ENCODE measurements at places on chromosomes 4 and X. TPM values are rescaled to one million over a fixed set of nuclear protein-coding genes. Genes with fewer than 3 reads are reported as not detected.

The CD38 gene
- total RNA-seq: 213 TPM

The TMEM31 gene
- total RNA-seq: not detected

The ARMCX2 gene
- total RNA-seq: 3.4 TPM

The THOC2 gene
- total RNA-seq: 79.3 TPM

The GABRA4 gene
- total RNA-seq: not detected

The DUX4 gene
- total RNA-seq: not detected

The SCRG1 gene
- not detected for total RNA-seq

The DKK2 gene
- not detected for total RNA-seq

The NAT8L gene
- total RNA-seq: 5.1 TPM

The ATP7A gene
- 10.5 TPM for total RNA-seq

The ITIH6 gene
- not detected for total RNA-seq

The BGN gene
- not detected for total RNA-seq

The SRPX2 gene
- total RNA-seq: not detected

The PNMA5 gene
- 0.37 TPM for total RNA-seq

The NIPAL1 gene
- 0.85 TPM for total RNA-seq

The NLGN4X gene
- not detected for total RNA-seq

The KCNE5 gene
- total RNA-seq: 0.37 TPM

The GJB1 gene
- total RNA-seq: not detected

The FATE1 gene
- not detected for total RNA-seq

The SLC25A53 gene
- 7.1 TPM for total RNA-seq

The FGD1 gene
- total RNA-seq: 0.07 TPM

The GASK1B gene
- total RNA-seq: not detected

The POU3F4 gene
- not detected for total RNA-seq

The NXF2 gene
- not detected for total RNA-seq

The CT45A10 gene
- total RNA-seq: not detected

The HSD17B13 gene
- total RNA-seq: 0.22 TPM

The PLCXD1 gene
- 47.3 TPM for total RNA-seq

The RADX gene
- 7.5 TPM for total RNA-seq

The SMIM10 gene
- 0.49 TPM for total RNA-seq

The TCP11X2 gene
- total RNA-seq: not detected

The BOD1L1 gene
- total RNA-seq: 46.7 TPM

The VCX3A gene
- total RNA-seq: not detected

The NXF2B gene
- total RNA-seq: not detected

The CASK gene
- total RNA-seq: 38.2 TPM

The XAGE1B gene
- total RNA-seq: not detected

The RAB9B gene
- total RNA-seq: 0.64 TPM

The UCP1 gene
- not detected for total RNA-seq

The PLP1 gene
- total RNA-seq: not detected

The CLDN22 gene
- not detected for total RNA-seq

The NAP1L2 gene
- 2.3 TPM for total RNA-seq

The FHIP1A gene
- not detected for total RNA-seq

The PRICKLE3 gene
- 18.6 TPM for total RNA-seq

The AKAP4 gene
- total RNA-seq: not detected

The NAP1L3 gene
- total RNA-seq: 0.61 TPM

Data from T-helper 1 cell treated with Interleukin-12 subunit alpha and Interleukin-12 subunit beta and Interleukin-4 antibody, amounts not matched to agents 30 ng/mL and 1 ng/mL, for 36 hours (primary cell).